ENCODE measurements at places on chromosomes 3 and 15.

DNA sequence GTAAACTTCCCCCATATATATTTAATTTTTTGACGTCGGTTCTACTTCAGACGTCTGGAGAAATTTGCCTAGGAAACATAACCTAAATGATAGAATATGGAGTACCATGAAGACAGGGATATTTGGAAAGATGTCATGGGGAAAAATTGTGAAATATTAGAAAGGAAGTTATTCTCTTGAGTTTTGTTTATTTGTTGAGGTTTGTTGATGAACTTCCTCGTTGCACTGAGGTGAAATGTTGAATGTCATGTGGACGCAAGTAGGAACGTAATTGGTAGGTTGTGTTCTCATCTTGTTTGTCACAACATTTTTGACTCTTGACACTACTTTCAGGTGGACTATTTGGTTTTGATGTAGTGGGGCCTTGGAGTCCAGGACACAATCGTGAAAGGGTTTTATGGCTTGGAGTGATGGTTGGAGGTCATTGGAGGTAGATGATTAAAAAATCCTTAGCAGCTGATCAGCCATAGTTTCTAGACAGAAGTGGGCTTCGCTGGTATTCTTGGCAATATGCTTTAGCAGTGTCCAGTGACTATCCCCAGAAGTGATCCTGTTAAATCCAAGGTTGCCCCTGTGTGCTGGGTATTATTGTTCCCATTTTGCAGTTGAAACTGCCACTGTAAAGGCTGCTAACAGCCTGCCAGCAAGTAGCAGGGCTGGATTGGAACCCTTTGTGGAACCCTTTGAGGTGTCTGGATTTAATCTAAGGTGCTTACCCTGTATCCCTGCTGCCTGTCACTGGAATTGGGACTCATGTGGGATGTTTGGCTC lies 1.5 kb downstream of the ABHD5 start:
- DNase-seq, result no peak

DNA sequence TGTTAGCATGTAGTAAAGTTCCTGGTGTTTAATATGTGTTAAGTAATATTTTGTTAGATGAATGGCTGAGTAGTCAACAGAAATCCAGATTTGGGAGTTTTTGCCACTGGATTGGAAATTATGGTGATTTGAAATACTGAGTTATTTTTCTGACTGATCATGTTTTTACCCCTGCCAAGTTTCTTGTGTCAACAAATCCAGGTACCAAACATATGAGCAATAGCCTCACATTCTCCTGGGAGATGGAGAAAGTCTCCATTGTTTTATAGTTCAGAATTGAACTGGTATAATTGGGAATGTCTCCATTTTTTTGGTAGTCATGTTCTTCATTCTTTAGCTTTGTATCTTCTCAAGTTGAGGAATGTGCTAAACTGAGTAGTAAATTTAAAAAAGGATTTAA lies 767.2 kb upstream of the LMCD1 start:
- DNase-seq, result peak; percentile 49

DNA sequence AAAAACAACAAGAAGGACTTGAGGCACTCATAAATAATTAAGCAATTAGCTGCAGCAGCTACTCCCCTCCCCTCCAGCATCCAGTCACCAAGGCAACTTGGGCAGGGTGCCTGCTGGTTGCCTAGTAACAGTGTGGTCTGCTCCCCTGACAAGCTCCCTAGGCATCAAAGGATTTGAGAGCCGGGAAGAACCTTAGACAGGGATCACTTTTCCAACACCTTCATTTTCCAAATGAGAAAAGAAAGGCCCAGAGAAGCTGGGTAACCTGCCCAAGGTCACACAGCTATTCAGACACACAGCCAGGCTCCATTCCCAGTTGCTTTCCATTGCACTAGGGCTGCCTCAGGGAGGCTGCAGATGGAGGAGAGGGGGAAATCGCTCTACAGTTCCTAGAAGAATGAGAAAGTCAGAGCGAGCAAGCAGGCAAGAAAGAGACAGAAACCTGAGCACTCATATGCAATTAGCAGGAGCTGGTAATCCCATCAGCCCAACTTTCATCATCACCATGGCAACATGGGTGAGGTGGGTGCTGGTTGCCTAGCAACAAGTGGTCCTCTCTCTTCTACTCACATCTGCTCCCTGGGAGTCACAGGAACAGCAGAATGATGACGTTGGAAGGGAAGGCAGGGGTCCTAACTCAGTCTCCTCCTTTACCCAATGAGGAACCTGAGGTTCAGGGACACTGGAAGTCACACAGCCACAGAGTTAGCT lies 3.6 kb upstream of the EIF4E3 start:
- peak; percentile 10 for DNase-seq

DNA sequence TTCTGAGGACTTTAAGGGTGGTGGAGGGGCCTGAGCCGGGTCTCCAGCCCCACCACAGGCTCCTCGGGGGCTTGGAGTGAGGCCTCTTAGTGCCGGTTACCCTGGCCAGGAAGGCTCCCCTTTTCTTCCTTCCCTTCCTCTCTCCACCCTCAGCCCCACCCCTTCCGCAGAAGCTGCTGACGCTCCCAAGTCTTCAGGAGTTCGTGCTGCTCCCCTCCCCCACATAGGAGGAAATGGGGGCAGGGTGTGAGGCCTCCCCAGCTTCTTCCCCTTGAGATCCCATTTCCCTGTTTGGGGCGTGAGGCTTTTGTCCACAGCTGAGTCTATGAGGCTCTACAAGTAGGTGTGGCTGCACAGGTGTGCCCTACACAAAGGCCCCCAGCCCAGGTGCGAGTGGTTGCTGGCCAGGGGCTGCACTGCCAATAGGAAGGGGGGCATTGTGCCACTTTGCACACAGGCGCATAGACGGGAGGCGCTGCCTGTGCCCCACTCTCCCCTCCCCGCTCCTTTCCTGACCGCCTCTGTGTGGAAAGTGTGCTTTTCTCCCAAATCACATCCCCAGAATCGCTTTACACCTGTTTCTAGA lies 915 bp upstream of the CALML4 start:
- DNase-seq, result no peak

GRCh38 chr15:79740561-79740960 lies 156.3 kb downstream of the MTHFS start:
- DNase-seq, result no peak

DNA sequence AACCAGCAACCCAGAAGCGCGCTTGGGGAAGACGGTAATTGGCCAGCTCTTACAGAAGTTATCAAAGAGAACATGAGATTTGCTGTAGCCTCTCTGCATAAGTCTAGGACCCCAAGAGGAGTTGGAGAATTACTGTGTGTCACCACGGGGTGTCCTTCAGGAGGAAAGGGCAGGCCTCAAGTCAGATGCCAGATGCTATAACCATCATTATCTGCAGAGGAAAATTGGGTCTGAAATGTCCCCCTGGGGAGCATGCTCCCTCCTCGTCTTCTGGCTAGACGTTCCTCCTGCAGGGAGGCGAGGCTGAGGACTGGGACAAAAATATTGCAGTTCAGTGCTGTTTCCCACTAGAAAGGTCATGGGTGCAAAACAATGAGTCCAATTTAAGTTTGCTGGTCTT lies 380.5 kb upstream of the CFAP20DC start:
- no peak for DNase-seq

DNA sequence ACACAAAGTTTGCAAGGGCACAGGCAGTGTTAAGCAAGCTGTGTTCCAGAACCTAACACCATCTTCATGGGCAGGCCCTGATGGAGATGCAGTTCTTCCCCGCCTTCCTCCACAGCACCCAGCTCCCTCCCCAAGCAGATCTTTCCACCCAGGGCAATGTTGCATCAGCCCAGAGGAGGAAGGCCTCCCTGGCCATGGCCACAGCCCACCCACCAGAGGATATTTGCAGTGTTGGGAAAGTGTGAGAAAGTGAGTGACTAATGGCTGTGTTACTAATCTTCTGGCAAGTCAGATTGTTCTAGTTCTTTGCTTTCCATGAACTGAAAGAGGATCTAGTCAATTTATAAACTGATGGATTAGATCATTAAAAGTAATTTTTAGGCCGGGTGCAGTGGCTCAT lies 42.0 kb upstream of the ATP10A start:
- peak; percentile 86 for DNase-seq

DNA sequence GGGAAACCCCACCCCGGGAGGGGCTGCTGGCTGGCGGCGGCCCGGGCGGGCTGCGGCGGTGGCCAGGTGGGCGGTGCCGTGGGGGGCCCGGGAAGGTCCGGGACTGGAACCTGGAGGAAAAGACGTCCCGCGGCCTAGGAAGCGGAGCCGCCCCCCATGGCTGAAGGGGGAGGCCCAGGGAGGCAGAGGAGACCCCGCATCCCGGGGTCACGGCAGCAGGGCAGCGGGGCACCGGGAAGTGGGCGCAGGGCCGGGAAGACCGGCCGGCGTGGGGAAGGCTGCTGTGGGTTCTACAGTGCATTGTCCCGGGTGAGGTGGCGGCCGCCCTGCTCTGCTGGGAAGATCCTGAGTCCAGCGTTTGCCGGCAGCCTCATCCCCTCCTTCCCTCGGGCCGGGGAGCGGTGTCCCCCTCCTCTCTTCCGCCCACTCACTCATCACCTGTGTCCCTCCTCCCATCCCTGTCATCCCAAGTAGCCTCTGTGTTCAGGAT lies 525 bp upstream of the FSTL1 start:
- DNase-seq, result no peak
